AG09319 (cell line): ENCODE measurements at places on chromosomes 4 and X.

- DNase-seq = no peak
These were observed 69.9 kb downstream of the TEX13A start for GRCh38 chrX:105150557-105150956.

DNA sequence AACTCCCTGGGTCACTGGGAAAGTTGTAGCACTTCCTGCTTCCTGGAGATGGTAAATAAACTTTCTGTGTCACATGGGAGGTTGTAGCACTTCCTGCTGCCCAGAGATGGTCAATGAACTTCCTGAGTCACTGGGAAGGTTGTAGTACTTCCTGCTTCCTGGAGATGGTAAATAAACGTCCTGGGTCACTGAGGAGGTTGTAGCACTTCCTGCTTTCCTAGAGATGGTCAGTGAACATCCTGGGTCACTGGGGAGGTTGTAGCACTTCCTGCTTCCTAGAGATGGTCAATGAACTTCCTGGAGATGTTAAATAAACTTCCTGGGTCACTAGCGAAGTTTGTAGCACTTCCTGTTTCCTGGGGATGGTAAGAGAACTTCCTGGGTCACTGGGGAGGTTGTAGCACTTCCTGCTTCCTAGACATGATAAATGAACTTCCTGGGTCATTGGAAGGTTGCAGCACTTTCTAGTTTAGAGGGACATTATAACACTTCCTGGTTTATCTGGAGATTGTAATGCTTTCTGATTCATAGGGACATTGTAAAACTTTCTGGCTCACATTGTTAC lies 62.3 kb upstream of the CD99 start:
- DNase-seq = no peak

DNA sequence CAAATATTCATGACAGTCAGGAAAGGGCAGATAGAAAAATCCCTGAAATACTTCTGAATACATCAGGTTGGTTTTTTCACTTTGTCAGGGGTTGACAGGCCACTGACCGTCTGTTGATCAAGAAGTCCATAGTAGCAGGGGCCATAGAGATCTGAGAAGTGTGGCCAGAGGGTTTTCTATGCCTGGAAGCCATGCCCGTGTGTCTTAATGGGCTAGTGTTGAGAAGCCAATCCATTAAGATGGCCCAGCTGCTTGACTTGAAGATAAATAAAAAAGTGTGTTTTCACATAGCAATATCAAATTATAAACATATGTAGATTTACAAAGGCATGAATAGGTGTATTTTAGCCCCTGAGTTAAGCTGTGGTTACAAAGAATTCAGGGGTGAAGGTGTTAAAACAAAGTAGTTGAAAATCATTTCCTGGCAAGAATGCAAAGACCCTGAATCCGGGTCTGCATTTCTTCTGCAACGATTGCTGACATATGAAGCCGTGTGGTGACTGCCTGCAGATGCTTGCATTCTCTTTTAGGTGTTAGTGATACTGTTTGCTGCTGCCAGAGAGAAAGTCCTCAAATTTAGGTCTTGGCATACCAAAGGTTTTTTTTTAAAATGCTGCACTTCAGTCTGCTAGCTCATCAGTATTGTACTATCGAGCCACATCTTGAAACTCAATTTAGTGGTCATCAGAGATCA lies 9.3 kb upstream of the LIMCH1 start:
- no peak for DNase-seq

- no peak for DNase-seq
These were observed 5.6 kb downstream of the GALNT7 start for GRCh38 chr4:173174184-173174583.

DNA sequence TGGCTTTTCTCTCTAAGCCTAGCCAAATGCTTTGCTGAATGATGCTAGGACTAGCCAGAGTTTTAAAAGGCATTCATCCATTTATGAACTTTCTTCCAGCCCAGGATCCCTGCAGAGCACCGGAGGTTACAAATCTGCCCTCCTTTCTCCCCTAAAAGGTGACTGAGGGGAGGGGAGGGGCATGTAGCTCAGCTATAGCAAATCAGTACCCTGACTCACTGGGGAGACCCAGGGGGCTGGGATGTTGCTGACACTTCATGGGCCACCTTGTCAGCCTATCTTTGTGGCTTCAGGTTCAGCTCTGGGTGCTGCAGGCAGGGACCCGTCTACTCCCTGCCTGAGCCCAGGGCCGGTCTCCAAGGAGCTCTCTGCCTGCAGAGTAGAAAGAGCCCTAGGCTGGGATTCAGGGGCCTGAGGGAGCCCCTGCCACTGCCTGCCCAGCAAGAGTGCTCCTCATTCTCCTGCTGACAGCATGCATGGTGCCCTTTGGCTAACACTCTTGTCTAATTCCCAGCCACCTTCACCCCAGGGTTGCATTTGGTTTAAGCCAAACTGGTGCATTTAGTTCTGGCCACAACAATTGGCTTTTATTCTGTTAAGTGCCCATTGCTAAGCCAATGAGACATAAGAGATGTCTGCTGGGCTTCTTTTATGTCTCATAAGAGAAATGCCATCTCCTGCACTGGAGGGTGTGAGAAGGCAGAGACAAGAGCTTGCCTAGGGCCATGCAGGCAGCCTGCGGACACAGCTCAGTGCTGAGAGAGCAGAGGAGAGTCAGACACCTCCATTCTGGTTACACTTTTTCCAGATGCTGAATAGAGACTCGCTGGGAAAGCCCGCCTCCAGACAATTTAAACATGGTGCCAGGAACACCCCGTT lies 11.9 kb upstream of the UBA6 start:
- DNase-seq = no peak

DNA sequence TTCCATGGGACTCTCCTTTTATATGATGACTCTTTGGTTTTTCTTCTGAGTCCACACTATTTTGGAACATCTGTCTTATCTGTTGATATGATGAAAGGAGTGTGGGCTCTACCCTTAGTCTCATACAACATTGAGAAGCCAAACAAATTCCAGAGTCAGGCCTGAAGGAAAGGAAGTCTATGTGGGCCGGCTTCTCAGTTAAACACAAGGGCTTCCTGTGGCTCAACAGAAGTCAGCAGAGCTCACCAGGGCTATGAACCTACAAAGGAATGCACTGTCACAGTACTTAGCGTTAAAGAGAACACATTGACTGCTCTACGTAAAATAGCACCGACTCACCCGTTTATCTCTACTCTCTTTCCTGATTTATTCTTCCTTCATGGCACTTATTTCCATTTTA lies 641.0 kb upstream of the FRG1 start:
- no peak for DNase-seq

DNA sequence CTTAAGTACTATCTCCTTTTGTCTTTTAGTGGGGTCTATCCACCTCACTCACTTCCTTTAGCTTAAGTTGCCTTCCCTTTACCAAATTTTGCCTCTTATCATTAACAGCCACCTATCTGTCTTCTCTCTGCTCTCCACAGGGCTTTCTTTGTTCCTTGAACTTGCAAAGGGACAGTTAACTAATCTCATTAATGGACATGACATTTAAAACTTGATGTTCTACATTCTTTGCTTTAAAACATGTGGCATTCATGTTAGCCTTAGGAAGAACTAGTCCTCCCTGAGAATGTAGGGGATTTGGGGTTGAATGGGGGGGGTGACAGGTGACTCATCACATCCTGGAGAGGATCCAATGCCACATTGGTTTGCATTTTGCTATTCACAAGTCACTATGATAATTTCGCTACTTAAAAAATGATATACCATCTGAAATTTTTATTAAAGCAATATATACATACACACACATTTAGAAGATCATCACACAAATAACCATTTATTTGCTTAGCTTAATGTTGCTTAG lies 41.0 kb upstream of the DMD start:
- no peak for DNase-seq

- DNase-seq = no peak
These were observed 76.4 kb upstream of the F8A3 start for GRCh38 chrX:155534800-155535199.

DNA sequence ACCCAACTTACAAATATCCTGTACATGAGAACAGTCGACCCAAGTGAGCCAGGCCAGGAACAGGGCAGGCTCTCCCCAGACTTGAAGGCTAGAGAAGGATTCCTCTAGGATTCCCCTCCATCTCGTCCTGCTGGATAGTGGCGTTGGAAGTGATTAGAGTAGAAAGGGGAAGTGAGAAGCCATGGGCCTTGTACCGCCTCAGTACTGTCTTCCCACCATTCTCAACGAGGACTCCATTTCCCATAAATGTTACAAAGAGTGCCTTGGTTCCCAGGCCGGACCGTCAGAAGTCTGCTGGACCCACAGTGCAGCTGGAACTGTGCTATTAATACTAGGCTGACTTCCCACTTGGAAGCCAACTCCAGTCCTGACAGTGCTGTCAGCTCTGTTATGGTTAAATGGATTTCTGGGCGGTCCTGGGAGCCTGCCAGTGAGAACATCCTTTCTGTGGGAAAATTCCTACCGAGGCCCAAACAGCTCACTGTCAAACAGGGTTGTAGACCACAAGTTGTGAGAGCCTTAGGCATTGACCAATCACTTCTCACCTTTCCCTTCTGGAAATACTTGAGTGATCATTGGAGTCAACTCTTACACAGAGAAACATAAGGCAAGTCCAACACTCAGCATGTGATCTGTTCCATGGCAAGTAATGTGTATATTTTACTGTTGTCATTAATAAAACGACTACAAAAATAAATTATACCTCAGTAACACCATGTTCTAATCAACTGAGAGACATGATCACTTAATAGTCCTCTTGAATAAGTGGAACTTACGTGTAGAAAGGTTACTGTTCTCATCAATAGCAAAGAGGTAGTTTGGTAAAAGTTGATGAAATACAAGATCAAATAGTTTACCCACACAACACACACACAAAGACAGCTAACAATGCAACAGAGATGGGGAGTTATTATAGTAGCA lies 58.4 kb downstream of the AMELX start:
- DNase-seq = peak; percentile 64

DNA sequence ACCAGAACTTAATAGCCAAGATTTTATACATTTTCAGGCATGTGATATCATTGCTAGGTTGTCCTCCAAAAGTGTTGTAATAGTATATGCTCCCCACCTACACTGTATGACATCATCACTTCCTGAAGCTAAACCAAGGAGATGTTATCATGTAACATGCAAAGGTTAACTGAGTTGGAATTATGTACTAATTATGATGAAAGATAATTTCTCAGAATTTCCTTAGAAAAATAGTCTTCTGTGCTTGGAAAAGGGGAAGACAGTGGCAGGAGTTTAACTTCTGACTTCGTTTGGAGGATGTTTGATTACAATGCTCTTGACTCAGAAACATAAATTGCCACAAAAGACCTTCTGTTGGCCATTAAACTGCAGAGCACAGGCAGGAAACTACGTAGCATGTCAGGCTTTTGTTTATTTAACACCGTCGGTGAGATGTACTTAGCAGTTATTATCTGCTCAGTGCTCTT lies 83.6 kb upstream of the GUCY1A1 start:
- peak; percentile 27 for DNase-seq
